Neuronal stem cell (in vitro differentiated cells): ENCODE measurements at places on chromosomes 2 and 18.

DNA sequence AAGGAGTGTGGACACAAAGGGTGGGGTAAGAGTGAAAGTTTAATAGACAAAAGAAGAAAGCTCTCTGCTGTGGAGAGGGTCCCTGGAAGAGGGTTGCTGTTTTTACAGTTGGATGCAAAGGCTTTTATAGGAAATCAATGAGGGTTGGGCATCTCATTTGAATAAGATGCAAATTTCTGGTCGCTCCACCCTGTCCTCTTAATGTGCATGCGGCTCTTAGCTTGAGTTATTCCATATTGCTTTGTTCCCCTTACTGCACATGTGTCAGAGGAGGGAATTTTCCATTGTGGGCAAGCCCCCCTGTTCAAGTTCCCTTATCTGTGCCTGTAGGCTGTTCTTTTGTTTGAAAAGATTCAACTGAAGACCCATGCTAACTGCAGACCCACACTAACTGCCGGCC is 326.5 kb downstream of the BCL11A start:
- DNase-seq, result no peak

DNA sequence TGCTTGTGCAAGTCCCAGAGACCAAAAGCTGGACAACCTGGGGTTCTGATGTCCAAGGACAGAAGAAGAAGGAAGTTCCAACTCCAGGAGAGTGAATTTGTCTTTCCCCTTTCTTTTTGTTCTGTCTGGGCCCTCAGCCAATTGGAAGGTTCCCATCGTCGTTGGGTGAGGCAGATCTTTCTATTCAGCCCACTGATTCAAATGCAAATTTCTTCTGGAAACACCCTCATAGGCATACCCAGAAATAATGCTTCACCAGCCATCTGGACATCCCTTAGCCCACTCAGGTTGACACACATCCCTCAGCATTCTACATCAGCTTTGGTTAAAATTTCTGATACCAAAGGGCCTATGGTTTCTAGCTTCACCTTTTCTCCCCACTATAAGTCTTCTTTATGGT is 156.5 kb downstream of the SP3 start:
- DNase-seq, result no peak

- no peak for DNase-seq
Observed at GRCh38 chr18:22293417-22293816, 124.0 kb downstream of the GATA6 start.

- no peak for DNase-seq
Observed at GRCh38 chr2:118153433-118153832, 65.2 kb downstream of the INSIG2 start.

DNA sequence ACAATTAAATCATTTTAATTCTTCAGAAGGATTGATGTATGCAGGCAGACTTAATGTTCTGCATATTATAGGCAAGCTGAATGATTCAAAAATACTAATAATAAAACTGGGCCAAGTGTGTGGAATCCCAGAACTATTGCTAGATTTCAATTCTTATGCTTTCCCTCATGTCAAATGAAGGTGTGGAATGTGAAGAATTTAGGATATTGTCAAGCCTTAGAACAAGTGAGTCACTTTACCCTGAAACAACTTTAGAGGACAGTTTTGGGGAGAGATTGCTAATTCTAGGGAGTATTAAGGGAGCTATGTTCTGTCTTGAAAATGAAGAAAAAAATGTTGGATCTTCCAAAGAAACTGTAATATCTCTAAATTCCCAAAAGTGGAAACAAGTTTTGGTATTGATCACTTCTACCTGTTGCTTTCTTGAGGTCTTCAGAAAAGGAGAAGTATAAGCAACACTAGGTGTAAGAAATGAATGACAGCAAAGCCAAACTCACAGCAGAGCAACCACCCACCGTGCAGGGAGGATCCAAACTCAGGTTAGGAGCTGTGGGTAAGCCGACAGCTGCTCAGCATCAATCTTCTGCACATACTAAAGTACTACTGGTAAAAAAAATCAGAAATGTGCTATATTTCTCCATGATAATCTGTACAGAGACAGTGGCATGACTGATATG is 818.1 kb downstream of the SLC4A3 start:
- no peak for DNase-seq

DNA sequence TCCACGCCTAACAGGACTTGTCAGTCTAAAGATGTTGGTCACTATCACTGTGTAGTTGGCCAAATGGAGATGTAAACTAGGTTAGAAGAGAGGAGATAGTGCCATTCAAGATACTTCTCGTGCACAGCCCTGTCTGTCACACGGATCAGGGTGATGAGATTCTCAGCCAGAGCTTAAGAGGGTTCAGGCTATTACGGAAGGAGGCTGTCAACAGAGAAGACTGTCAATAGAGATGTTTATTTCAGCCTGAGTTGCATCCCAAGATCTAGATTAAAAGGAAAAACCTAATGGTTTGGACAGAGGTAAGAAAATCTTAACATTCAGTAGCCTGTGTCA is 83.4 kb downstream of the AAK1 start:
- no peak for DNase-seq

DNA sequence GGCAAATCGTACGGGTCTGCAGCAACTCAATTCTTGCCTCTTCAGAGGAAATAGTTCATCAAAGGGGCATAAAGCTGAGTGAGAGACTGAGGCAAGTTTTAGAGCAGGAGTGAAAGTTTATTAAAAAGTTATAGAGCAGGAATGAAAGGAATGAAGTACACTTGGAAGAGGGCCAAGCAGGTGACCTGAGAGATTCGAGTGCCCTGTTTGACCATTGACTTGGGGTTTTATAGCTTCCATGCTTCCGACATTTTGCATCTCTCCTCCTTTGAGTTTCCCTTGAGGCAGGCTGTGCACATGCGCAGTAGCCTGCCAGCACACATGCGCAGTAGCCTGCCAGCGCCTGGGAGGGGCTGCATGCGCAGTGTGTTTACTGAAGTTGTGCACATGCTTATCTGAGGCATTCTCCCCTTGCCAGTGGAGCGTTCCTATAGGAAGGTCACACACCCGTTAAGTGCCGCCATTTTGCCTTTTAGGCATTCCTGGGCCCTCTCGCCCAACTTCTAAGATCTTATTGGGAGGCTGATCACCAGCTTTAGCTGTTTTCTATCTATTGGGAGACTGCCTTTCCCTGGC is 265.5 kb upstream of the MGAT5 start:
- no peak for DNase-seq
